SJCRH30 (cell line): ENCODE measurements at places on chromosomes 12 and 14. TPM values are rescaled to one million over a fixed set of nuclear protein-coding genes. Genes with fewer than 3 reads are reported as not detected.

- no peak for DNase-seq
Observed at GRCh38 chr12:102182635-102183034, 15.0 kb downstream of the PMCH start.

- no peak for DNase-seq
Observed at GRCh38 chr12:38930990-38931389, 25.6 kb upstream of the CPNE8 start.

The VCPKMT gene
- 7.8 and 11.6 TPM in 2 replicates for total RNA-seq

DNA sequence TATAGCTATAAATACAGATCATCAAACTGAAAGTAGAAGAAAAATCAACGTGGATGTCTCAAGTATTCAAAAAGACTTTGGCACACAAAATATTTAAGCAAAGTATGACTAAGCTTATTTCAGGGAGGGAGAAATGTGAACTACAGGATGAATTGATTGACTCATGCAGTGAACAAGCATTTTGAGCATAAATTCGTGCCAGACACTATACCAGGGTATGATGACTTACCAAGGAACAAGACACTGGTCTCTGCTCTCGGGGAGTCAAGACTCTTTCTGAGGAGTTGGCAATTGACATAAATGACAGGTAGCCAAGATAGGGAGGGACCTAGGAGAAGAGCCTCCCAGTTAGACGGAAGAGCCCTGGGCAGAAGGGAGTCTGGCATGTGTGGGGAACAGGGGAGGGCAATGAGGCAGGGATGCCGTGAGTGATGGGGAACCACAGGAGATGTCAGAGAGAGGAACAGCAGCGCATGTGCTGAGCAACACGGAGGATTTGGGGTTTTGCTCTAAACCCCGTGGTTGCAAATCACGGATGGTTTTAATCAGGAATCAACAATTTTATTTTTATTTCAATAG lies 115.2 kb downstream of the TMEM132D start:
- no peak for DNase-seq
